Endothelial cell of umbilical vein (primary cell): ENCODE measurements at places on chromosomes 7 and 10. TPM values are rescaled to one million over a fixed set of nuclear protein-coding genes. Genes with fewer than 3 reads are reported as not detected.

GRCh38 chr7:154387252-154387651 is 335.1 kb downstream of the DPP6 start:
- DNase-seq, result no peak

DNA sequence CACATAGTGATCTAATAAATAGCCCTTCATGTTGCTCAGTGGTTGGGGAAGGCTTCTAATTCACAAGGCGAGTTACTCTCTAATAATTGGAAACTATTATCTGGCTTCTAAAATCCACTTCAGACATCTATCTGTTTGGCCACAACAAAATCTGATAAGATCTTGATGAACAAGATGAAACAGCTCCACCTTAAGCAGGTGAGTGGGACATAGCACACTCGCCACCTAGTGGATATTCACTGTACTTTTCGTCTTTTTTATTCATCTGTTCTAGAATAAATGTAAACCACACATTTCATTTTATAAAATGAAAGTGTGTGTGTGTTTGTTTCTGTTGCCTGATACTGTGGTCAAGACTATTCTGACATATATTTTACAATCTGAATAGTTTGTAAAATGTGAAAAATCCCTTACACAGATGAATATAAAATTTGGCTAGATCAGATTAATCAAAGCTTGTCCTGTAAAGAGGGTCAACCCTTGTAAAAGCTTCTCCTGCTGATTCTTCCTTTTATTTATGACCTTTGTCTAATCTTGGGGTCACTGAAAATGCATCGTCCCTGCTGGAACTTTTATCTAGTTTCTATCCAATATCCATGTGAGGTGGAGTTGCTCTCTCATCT is 26.5 kb upstream of the CNTNAP2 start:
- no peak for DNase-seq

GRCh38 chr10:78688901-78689583 is 379.7 kb upstream of the ZMIZ1 start:
- no peak for DNase-seq

GRCh38 chr10:102718220-102718619 is 3.8 kb downstream of the SFXN2 start:
- peak; percentile 29 for DNase-seq

GRCh38 chr10:84398696-84399095 is 70.3 kb downstream of the CCSER2 start:
- no peak for DNase-seq

The FRMPD2 gene
- not detected in 2 replicates for polyA plus RNA-seq
